ENCODE measurements at places on chromosomes 2 and 18.

GRCh38 chr2:3727397-3728045 is 24.1 kb downstream of the DCDC2C start:
- DNase-seq = no peak

- peak; percentile 88 for DNase-seq
Measured at GRCh38 chr18:31581498-31582197, 10.0 kb upstream of the TTR start.

DNA sequence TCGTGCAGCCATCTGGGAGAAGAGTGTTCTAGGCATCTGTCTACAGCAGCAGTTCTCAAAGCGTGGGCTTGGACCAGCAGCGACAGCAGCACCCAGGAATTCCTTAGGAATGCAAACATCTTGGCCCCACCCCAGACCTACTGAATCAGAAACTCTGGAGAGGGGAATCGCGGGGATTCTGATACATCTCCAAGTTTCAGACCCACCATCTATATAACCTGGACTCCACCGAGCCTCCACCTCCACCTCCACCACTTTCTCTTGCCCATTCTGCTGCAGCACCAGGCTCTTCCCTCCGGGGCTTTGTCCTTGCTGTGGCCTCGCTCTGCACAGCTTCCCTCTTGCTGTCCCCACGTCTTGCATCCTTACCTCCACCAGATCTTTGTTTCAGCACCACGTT is 256.4 kb downstream of the BCL2 start:
- DNase-seq = no peak

DNA sequence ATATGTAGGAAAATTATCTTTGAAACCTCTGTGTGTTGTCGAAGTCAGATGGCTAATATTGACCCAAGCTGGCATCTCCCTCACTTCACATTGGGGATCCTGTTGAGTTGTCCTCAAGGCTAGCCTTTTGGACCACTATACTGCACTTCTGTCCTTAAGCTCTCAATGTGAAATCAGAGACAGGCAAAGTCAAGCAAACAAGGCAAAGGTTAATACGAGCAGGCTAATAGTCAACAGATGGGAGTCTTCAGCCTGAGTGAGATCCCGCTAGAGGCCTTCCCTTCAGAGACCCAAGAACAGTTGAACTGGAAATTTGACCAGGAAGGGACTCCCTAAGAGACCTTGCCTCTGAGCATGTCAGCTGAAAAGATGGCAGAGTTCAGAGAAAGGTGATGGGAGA is 475.4 kb downstream of the PARD3B start:
- DNase-seq = no peak

DNA sequence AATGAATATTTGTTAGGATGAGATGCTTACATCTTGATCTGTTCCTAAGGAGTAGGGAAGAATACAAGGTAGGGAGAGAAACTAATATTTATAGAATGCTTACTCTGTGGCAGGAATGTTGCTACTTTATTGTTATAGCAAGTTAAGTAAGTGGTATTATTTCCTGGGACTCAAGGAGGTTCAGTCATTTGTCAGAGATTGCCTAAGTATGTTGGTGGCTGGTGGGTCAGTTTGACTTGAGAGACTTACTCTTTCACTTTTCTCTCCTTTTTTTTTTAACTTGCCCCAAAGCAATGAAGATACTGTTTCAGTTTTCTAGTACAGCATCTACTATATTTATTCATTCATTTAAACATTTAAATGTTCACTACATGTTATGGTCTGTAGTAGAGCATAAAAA is 209.2 kb upstream of the STON1 start:
- DNase-seq = peak; percentile 39

- peak; percentile 8 for DNase-seq
Measured at GRCh38 chr2:130963849-130964793, 127.4 kb downstream of the ARHGEF4 start.

- DNase-seq = no peak
Measured at GRCh38 chr2:27795868-27796277, 24.4 kb downstream of the MRPL33 start.

GRCh38 chr18:48371854-48372602 is 37.2 kb downstream of the ZBTB7C start:
- DNase-seq = no peak

GRCh38 chr2:219613461-219614070 is 13.9 kb upstream of the SLC4A3 start:
- DNase-seq = no peak

GRCh38 chr2:226836548-226836885 is 663 bp downstream of the RHBDD1 start:
- no peak for DNase-seq

GRCh38 chr2:145739681-145740080 is 1219.8 kb upstream of the ZEB2 start:
- DNase-seq = no peak

DNA sequence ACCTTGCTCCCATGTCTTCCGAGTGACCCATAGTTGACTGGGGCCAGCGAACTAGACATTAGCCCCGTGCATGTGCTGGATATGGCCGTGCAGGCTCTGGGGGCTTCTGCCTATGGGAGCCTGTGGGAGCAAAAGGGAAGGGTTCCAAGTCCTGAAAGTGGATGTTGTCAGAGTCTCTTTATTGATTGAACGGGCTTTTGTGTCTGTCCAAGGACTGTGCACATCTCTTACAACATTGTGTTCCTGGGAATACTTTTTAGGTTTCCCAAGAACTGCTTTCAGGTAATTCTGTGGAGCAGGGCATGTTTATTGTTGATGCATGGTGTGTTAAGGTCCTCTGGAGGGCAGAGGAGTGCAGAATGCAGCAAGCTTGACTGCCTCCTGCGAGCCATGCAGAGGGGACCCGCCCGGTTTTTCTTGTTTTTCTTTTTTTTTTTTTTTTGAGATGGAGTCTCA is 5.0 kb downstream of the RNF144A start:
- DNase-seq = no peak

GRCh38 chr18:3653263-3653850 is 203.4 kb downstream of the TGIF1 start:
- no peak for DNase-seq

DNA sequence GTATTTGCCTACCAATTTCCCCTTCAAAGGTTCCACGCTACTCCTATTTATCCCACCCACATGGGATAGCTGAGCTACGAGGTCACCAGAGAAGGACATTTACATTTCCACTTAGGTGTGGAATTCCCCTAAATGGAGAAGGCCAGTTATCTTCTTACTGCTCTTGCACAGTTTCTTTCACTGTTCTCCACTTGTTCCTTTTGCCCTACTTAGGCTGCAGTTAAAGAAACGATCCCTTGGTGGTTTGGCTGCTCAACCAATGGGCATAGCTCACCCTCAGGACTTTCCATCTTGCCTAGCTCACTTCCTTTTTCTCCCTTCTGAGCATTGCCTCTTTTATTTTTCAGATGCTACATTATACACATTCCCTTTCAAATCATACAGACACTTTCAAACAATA is 11.2 kb upstream of the NABP1 start:
- no peak for DNase-seq

- no peak for DNase-seq
Measured at GRCh38 chr18:10559553-10560451, 34.0 kb downstream of the NAPG start.

All from amniotic epithelial cell (primary cell).